ENCODE measurements at places on chromosomes 3 and 15. TPM values are rescaled to one million over a fixed set of nuclear protein-coding genes. Genes with fewer than 3 reads are reported as not detected.

Gene CFAP20DC
- 10.4 TPM for total RNA-seq

Gene WDR93
- 1.3 TPM for total RNA-seq

Gene PCSK6
- 3.6 TPM for total RNA-seq

- DNase-seq: no peak
Observed at GRCh38 chr15:58146749-58147148, 8.6 kb downstream of the AQP9 start.

- no peak for DNase-seq
Observed at GRCh38 chr15:52683580-52683979, 4.4 kb upstream of the ATOSA start.

Data from progenitor cell of endocrine pancreas (in vitro differentiated cells).